ENCODE measurements at places on chromosomes 16 and 17. TPM values are rescaled to one million over a fixed set of nuclear protein-coding genes. Genes with fewer than 3 reads are reported as not detected.
A peak's percentile ranks its signal among the peaks of the same experiment; 100 is the strongest.

KRT40 gene
- total RNA-seq, result not detected

GGT6 gene
- total RNA-seq, result not detected

DNA sequence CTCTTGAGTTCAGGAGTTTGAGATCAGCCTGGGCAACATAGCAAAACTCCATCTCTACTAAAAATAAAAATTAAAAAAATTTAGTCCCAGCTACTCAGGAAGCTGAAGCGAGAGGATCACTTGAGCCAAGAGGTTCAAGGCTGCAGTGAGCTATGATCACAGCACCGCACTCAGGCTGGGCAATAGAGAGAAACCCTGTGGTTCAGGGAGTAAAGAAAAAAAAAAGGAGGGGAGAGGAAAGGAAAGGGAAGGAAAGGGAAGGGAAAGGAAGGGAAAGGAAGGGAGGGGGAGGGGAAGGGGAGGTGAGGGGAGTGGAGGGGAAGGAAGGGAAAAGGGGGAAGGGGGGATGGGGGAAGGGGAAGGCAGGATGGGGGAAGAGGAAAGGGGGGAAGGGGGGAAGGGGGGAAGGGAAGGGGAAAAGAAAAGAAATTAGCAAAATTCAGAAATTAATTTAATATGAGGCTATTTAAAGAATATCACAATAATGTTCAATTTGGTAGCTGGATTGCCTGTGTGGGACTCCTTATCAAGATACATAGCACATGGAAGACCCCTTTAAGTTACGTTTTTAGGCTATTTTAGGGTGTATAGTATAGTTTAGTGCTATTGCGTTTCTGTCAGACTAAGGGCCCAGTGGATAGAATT, 424.3 kb downstream of the CDH8 start:
- DNase-seq, result no peak

GRCh38 chr16:62022688-62023087, 13.6 kb downstream of the CDH8 start:
- no peak for DNase-seq

- DNase-seq, result no peak
These were observed 271.7 kb upstream of the TBX2 start for GRCh38 chr17:61127960-61128359.

GRCh38 chr16:88700636-88701482, 5.3 kb downstream of the RNF166 start:
- DNase-seq, result peak; percentile 95

All from CD4-positive, CD25-positive, alpha-beta regulatory T cell (primary cell).